ENCODE measurements at places on chromosomes 12 and 14.
A peak's percentile ranks its signal among the peaks of the same experiment; 100 is the strongest.

- peaks cover 11% of the 10 kb centered on the region for H3K36me3 ChIP-seq
- H3K4me3 ChIP-seq = no peak overlapping the region
- no peaks in the 10 kb centered on the region for H3K27me3 ChIP-seq
- H3K4me1 ChIP-seq = no peaks in the 10 kb centered on the region
- H3K27ac ChIP-seq = no peak overlapping the region
- DNase-seq = peak; percentile 51
Measured at GRCh38 chr12:123498126-123498825, 35.2 kb downstream of the RILPL1 start.

DNA sequence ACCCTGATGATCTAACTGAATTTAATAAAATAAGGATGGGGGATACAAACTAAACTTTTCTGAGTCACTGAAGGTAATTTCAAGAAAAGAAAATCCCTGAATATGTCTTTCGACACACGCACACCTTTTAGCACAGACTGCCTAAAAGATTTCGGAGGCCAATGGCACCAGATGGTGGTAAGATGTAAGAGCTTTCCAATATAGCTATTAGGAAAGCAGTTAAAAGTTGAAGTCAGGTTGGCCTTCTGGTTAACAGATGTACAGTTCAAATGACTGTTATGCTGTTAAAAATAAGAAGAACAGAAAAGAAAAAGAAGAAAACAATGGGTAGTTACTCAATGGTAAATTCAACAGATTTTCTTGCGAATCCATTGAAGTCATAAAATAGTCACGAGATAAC is 80.7 kb upstream of the KRR1 start:
- no peak overlapping the region for H3K27ac ChIP-seq
- no peaks in the 10 kb centered on the region for H3K36me3 ChIP-seq
- DNase-seq = no peak
- no peaks in the 10 kb centered on the region for H3K4me1 ChIP-seq
- no peak overlapping the region for H3K4me3 ChIP-seq

DNA sequence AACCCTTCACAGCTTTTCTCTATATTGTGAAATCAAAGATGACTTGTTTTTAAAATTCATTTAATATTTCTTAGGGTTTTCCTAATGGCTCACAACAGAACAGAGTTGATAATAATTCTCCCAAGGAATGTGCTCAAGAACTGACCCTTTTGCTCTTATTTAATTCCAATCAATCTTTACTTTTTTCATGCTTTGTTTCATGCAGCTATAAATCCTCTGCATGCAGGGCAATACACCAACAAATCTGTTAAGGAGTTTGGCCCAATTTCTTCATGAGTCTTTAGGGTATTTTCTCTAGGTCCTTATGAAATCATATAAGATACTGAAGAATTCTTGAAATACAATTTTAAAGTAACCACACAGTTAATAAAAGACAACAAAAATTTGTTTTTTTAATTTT is 264.2 kb downstream of the SLC6A15 start:
- no peak for DNase-seq
- no peaks in the 10 kb centered on the region for H3K4me1 ChIP-seq
- H3K27me3 ChIP-seq = no peaks in the 10 kb centered on the region

DNA sequence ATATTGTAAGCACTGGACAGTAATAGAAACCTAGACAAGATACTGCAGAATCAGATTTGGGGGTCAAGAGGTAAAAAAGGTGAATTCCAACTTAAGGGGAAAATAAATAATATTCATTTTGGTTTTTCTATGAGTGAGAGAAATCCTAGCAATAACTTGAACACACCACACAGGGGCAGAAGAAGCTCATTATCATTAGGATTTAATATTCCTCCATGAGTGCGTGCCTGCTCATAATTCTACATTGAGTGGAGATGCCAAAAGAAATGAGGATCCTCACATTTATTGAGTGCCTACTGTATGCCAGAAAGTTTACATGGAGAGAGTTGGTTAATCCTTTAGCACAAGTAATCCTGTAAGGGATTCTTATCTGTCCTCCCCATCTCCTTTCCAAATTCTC is 40.5 kb upstream of the C14orf132 start:
- H3K4me1 ChIP-seq = no peaks in the 10 kb centered on the region
- no peak overlapping the region for H3K4me3 ChIP-seq
- H3K27ac ChIP-seq = no peak overlapping the region
- no peak for DNase-seq
- no peaks in the 10 kb centered on the region for H3K27me3 ChIP-seq
- no peaks in the 10 kb centered on the region for H3K36me3 ChIP-seq

GRCh38 chr14:60114881-60115280 is 23.2 kb downstream of the PCNX4 start:
- H3K27ac ChIP-seq = no peak overlapping the region
- no peaks in the 10 kb centered on the region for H3K4me1 ChIP-seq
- peaks cover 26% of the 10 kb centered on the region for H3K36me3 ChIP-seq
- H3K27me3 ChIP-seq = no peaks in the 10 kb centered on the region
- DNase-seq = no peak
- no peak overlapping the region for H3K4me3 ChIP-seq
